MM.1S (cell line): ENCODE measurements at places on chromosomes 12 and 14.

DNA sequence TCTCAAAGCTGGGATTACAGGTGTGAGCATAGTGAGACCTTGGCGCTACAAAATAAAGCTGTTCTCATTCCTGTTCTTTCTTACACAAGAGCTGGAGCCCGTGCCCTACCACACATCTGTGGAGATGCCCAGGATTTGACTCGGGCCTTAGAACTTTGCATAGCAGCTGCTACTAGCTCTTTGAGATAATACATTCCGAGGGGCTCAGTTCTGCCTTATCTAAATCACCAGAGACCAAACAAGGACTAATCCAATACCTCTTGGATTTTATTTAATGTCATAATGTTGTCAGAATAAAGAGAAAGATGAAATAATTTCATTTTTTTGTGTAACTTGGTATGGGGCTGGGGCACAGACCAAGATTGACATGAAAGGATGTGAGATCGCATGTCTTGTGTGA lies 7.6 kb downstream of the PNP start:
- no peak for DNase-seq

- DNase-seq: no peak
Observed at GRCh38 chr12:20492251-20492760, 124.0 kb downstream of the PDE3A start.

GRCh38 chr12:15815730-15816129 lies 26.5 kb upstream of the EPS8 start:
- no peak for DNase-seq

DNA sequence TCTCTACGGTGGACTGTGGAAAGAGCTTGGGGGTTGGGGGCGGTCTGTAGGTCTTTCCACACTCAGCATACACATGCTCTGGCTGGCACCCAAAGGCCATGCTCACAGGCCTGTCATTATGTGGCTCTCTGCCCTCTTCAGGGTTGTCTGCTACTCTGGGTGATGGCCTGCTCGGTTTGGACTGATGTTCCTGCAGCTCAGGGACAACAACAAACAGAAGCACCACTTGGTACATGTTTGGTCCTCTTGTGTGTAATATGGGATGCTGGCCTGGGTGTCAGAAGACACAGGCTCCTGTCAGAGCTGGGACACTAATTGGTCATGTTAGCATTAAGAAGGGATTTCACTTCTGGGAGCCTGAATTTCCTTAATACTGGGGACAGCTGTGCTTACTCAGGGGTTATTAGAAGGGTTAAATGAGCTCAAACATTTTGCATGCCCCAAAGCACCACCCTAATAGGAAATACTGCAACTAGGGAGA lies 32.7 kb upstream of the SELPLG start:
- no peak for DNase-seq

- no peak for DNase-seq
Observed at GRCh38 chr12:4530982-4531586, 7.6 kb upstream of the RAD51AP1 start.

DNA sequence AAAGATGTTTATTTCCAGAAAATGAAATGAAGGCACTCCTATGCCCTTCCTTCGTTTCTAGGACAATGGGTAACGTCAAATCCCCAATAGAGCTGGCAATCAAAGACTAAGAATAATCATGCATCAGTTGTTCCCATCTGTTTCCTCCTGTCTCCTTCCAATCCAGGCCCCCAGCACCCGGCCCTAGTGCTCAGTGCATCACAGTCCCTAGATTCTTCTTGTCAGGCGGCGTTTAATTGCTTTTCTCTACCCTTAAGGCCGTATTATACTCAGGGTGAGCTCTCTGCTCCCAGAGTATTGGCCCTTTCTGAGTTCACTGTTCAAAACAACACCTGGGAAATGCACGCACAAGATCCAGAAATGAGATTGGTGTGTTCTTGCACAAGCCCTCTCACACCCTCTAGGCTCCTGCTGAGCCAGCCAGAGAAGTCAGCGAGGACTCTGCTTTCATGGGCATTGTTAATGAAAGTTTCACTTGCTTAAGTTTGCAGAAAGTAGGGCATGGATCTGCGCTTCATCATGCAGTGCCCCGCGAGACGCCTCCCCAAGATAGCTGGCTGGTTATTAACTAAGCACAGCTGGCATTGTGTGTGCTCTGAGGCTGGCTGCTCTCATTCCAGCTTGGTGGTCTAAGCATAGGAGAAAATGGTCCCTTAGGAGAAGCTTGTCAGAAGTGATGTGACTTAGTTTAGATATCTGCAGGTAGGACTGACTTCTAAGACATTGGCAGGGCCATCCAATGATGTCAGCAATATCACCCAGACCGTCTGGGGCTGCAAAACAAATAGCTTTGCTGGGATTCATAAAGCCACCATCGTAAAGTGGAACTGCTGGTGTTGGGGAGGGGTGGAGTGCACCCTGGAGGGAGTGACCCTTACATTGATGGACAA lies 28.7 kb downstream of the CRACR2A start:
- DNase-seq: no peak

- DNase-seq: no peak
Observed at GRCh38 chr12:12533238-12533829, 29.3 kb downstream of the DUSP16 start.

- no peak for DNase-seq
Observed at GRCh38 chr14:61749264-61749663, 13.0 kb upstream of the SNAPC1 start.

GRCh38 chr14:22524784-22525161 lies 64.3 kb downstream of the DAD1 start:
- DNase-seq: no peak

DNA sequence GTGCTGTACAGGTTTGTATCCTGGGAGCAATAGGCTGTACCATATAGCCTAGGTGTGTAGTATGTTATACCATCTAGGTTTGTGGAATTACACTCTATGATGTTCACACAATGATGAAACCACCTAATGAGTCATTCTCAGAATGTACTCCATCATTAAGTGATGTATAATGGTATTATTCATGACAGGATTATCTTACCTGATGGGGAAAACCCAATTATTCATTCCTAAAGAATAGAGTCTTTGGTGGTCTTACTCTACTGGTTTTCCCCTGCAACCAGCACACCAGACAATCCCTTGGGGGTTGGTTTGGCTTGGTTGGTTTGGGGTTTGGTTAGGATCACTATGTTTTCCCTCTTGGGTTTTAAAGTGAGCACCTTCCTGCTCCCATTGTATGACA lies 12.6 kb upstream of the OR10P1 start:
- no peak for DNase-seq

DNA sequence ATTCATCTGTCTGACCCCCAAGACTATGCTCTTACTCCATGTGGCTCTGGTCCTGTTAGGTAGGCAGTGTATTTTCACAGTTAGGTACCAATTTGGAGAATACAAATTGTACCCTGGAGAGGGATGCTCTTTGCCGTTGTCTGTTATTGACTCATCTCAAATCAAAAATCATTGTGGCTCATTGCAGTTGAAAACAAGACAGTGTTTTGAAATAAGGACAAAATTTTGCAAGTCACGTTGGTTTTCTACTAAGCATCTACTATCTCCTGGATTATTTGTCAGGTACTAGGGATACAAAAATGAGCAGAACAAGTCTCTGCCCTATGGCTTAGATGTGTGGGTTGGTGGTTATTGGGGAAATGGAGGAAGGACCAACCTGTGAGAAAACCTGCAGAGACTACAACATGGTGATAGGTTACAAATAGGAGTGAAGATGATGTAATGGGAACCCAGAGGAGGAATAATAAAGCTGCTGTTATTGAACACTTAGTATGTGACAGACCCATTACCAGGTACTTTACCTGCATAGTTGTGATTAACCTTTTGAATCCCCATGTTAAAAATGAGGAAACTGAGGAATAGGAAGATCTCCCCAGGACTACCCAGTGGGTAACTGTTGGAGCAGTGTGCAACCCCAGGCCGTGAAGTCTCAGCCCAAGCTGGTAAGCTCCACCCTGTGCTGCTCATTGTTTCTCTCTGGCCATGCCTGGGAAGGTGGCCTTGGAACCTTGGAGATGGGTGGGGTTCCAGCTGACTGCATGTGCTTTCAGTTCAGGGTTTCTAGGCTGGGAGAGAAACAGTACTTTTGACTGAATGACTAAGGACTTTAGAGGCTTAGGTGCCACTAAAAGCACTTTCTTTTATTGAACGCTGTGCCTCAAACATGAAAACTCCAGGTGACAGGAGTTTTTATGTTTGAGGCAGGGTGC lies 72.9 kb upstream of the SRSF5 start:
- DNase-seq: peak; percentile 42

DNA sequence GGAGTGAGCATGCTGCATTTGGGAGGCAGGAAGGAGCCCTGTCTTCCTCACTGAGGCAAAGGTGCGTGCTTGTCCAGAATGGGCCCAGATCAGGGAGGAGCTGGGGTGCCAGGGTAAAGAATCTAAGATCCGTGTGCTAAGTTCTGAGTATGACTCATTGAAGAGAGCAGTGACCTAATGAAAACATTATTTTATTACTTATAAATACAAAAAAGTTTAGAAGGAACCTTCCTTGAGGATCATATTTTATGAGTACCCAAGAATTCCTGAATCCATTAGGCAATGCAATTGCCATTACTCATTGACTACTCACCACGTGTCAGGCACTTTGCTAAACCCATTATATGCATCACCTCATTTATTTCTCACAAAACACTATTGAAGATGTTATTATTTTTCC lies 264.7 kb downstream of the EGLN3 start:
- DNase-seq: no peak

- no peak for DNase-seq
Observed at GRCh38 chr12:24664161-24664880, 284.6 kb downstream of the BCAT1 start.

DNA sequence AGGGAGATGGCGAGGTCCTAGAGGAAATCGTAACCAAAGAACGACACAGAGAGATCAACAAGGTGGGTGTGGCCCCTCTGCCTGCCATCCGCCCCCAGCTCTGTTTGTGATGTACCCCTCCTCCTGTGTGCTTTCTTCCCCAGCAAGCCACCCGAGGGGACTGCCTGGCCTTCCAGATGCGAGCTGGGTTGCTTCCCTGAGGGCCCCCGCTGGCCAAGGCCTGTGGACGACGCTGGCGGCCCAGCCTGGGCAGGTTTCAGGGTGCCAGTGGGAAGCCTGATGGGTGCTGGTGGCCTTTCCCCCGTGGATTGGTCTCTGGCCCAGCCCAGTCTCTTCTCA lies 2.0 kb downstream of the ARL6IP4 start:
- DNase-seq: no peak

- DNase-seq: no peak
Observed at GRCh38 chr12:96244826-96245225, 50.7 kb downstream of the ELK3 start.

GRCh38 chr12:109757671-109758265 lies 44.1 kb downstream of the FAM222A start:
- no peak for DNase-seq
